H4 (cell line): ENCODE measurements at places on chromosomes 5 and 9. TPM values are rescaled to one million over a fixed set of nuclear protein-coding genes. Genes with fewer than 3 reads are reported as not detected.

The SLC4A9 gene
- not detected in 2 replicates for total RNA-seq

The PCDHGB6 gene
- 0.02 and 0.33 TPM in 2 replicates for total RNA-seq

The ARL14EPL gene
- 1.3 TPM in 1 of 2 replicates, not detected in the other for total RNA-seq

The SAP30L gene
- total RNA-seq: 15.0 and 33.4 TPM in 2 replicates

The FOXD4 gene
- 1.2 TPM in 1 of 2 replicates, not detected in the other for total RNA-seq

- no peak for DNase-seq
Observed at GRCh38 chr5:102613661-102614060, 114.9 kb upstream of the SLCO6A1 start.

GRCh38 chr9:99190597-99191283 is 31.0 kb downstream of the ALG2 start:
- no peak for DNase-seq

DNA sequence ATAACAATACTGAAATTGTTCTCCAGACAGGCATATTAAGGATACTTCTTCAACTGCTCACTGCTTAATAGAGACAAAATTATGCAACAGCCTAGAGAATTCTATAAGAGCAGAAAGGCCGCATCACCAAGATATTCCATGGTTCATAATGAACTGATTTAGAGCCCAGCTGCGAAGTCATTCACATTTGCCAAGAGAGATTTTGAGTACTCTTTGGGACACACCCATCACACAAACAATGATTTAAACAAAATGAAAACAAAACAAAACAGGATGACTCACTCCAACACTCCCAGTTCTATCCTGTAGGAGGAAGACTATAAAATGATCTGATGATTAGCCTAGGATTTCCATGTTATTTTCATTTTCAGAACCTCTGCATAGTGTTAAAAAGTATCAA is 145.7 kb upstream of the GNA14 start:
- peak; percentile 56 for DNase-seq

DNA sequence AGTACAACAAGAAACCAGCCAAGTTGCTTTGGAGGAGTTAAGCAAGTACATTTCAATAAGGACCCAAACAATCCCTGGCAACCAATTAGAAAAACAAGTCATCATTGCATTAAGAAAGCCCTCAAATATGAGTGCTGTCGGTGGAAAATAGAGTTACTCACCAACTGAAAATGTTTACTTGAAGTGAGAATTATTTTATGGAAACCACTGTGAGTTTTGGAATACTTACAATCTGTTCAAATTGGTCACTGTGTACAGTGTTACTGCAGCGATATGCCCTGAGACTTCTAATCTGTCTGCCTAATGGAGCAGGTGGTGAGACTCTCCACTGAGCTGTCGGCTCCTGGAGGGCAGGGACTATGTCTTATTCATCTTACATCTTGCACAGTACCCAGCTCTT is 1073.2 kb upstream of the DMAC1 start:
- no peak for DNase-seq

DNA sequence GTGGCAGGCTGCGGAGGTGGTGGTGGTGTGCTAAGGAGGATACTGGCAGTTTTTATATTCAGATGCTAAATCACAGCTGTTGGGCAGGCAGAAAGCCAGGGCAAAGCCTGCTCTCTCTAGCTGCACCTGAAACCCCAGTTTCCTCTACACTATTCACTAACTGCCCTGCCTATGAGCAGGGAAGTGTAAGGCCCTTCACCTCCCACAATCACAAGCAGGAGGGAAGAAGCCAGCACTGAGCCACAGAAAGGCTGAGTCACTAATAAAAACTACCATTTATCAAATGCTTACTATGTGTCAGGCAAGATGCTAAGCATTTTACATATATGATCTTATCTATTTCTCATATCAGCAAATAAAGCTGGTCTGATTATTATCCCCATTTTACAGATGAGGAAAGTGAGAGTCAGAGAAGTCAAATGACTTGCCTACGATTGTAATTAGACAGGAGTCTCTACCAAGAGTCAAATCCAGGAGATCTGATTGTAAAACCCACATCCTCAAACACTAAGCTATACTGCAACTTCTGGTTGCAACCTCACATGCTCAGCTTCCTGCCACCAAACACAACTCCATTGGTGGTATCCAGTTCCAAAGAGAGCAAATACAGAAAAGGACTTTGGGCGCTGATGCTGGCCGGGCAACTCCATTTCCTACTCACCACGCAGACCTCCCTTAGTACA is 17.7 kb upstream of the IL6ST start:
- peak; percentile 42 for DNase-seq

DNA sequence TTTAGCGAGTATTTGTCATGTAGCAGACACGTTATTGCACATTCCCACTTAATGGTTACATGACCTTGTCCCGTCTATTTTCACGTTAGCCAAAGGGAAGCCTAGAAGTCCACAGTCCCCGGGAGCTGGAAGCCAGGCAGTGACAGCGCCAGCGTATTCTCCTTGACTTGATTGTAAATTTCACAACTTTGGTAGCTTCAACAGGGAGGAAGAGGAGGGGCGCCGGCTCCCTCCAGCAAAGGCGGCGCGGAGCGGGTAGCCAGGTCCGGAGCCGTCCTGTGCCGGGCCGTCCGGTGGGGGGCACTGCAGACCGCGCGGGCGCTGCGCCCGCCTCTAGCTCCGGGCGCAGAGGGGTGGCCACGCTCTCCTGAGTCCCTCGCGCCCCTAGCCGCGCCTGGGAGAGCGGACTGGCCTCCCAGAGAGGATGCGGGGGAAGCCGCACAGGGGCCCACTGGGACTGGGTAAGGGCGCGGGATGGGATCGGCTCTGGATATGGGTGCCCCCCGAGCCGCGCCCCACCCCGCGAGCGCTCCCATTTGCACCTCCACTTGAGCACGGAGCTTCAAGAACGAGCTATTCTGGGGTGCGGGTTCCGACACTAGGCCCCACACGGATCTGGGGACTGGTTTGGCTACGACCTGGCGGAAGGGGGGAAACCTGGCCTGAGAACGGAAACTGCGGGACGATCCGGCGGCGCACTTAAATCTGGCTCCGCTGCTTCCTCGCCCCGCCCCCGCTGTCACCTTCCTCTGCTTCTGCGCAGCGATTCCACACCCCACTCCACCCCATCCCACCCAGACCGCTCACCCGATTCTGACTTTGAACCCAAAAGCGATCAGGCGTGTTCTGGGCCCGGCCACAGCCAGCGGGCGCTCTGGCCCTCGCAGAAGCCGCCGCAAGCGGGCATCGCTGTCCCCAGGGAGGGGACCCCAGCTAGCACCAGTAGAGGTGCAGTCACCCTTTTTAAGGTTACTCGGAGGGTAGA is 23.8 kb downstream of the KLF4 start:
- no peak for DNase-seq

DNA sequence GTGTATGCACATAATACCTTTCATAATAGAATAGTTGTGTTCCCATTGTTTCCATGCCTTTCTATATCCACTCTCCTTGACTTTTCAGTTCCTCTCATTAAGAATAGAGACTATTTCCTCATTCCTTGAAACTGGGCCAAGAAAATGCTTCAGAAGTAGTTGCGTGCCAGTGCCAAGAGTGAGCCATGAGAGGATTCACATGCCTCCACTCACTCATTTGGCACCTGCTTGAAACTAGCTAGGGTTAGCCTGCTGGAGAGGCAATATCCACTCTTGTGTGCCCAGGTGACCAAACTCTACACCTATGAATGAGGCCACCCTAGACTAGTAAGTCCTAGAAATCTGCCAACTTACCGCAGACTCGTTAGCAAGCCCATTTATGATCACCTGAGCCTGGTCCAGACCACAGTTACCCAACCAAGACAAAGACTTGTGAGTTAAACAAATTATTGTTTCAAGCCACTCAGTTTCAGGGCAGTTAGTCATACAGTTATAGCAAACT is 276.3 kb downstream of the EPB41L4A start:
- DNase-seq: peak; percentile 36
